Stimulated activated naive CD4-positive, alpha-beta T cell treated with Interleukin-2 at 50 U/mL for 16 hours (primary cell): ENCODE measurements at places on chromosomes 4 and X.
A peak's percentile ranks its signal among the peaks of the same experiment; 100 is the strongest.

- DNase-seq: no peak
Observed at GRCh38 chrX:84487365-84488353, 14.6 kb downstream of the HDX start.

DNA sequence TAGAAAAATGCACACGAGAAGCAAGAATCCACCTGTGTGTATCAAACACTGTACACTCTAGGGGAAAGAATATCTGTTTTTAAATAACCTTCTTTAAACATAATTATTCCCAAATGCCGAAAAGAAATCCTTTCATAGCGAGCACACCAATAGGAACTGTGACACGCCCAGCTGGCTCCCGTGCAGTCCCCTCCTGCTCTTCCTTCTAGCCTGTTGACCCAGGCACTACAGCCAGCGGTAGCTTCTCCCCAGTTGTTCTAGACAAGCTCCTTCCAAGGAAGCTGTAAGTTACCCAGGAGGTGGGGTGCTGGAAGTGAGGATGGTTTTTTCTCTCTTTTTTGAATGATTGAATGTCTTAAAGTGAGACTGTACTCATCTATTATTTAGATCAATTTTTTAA is 19.5 kb upstream of the NOCT start:
- no peak for DNase-seq

DNA sequence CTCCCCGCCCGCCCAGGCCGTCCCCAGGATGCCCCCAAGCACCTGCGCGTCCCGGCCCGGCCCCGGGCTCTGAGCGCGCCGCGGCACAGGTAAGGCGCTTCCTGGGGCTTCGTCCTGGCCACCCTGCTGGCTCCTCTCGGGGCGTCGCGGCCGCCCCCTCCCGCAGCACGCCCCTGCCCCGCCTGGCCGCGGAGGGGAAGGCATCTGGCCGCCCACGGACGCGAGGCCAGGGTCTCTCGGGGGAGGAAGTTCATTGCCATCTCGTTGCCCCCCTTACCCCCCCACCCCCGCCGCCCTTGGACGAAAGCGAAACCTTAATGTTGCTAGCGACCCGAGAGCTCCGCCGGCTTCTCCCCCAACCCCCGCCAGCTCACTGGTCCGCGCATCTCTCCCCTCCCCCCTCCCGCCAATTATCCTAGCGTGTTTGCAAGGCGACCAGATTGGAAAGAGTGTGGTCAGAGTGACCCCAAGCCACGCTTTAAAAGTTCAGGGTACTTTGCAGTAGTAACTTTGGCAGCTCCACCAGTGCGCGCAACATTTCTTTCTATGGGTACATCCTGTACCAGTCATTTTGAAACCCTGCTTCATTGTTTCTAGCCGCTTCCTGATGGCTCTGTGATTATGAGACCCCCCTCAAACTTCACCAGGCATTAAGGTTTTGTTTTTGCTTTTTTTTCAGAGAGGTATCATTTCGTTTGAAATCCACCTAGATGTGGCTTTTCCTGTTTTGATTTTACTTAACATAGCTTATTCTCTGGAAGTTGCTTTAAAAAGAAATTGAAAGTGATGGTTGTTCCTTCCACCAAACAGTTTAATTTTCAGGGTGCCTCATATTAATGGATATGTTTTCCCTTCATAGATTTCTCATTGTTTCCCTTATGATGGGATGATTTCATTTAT is 626 bp downstream of the TBC1D1 start:
- DNase-seq: peak; percentile 68

GRCh38 chr4:188423039-188423438 is 283.8 kb downstream of the TRIML1 start:
- DNase-seq: no peak

DNA sequence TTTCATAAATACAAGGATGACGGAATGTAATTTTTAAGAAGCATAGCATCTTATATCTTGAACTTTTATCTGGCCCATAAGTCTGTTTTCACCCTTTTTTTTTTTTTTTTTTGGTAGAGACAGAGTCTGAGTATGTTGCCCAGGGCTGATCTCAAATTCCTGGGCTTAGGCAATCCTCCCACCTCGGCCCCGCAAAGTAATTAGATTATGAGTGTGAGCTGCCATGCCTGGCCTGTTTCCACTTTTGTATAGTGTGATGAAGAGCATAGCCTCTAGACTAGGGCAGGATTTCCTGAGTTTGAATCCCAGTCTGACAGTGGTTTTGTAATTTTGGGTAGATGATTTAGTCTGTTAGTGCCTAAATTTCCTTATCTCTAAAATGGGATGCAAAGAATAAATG is 11.0 kb downstream of the STIM2 start:
- no peak for DNase-seq

- no peak for DNase-seq
Observed at GRCh38 chrX:19789782-19790181, 97.6 kb downstream of the SH3KBP1 start.

GRCh38 chrX:129540722-129541184 is 694 bp downstream of the OCRL start:
- DNase-seq: no peak

DNA sequence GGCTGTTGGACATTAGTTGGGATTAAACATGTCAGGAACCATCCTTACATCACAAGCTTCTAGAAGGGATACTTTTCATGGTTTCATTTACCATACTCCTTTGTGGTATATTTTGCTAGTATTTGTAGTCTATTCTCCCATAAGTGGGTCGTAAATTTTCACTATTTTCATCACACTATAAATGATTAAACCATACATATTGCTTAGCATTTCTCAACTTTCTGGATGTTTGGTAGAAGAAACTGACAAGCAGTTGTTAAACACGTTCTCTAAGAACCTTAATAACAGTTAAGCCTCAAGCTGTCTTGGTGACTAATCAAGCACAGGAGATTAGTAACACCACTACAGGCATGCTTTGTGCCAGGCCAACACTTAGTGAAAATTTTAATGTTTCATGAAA is 375.5 kb downstream of the NAF1 start:
- DNase-seq: no peak

DNA sequence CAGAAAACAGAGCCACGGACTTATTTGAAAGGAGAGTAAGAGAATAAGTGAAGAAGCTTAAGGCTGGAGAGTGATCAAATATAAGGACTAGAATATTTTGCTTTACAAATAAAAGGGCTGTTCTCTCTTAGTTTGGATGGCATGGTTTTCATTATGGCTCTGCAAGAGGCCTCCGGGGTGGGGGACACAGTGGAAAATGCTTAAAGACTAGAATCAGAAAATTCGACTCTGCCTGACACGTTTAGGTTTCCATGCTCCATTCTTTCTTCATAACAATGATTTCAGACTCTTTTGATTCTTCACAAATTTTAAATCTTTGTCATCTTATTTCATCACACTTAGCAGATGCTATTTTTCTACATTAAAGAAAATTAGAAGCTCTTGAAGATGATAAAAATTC is 632.4 kb upstream of the BOD1L1 start:
- no peak for DNase-seq

GRCh38 chrX:53091354-53091753 is 2.6 kb upstream of the KANTR start:
- DNase-seq: no peak

- no peak for DNase-seq
Observed at GRCh38 chr4:37917388-37917787, 26.5 kb downstream of the TBC1D1 start.

DNA sequence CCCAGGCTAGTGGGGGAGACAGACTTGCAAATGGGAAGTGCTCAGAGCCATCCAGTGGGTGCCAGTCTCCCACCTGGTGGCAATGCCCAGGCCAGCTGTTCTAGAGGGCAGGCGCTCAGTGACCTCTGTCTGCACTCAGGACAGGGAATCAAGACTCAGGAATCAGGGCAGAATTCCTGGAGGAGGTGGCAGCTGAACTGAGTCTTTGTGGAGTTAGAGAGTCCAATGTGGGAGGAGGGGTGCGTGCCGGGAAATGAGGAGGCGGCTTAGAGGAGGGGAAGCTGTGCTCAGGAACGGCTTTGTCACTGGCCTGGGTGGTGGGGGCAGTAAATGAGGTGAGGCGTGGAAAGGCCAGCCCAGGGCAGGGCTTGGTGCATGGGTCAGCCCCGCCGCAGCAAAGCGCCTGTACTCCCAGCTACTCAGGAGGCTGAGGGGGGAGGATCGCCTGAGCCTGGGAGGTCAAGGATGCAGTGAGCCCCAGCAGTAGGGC is 31.3 kb upstream of the SORCS2 start:
- DNase-seq: no peak

DNA sequence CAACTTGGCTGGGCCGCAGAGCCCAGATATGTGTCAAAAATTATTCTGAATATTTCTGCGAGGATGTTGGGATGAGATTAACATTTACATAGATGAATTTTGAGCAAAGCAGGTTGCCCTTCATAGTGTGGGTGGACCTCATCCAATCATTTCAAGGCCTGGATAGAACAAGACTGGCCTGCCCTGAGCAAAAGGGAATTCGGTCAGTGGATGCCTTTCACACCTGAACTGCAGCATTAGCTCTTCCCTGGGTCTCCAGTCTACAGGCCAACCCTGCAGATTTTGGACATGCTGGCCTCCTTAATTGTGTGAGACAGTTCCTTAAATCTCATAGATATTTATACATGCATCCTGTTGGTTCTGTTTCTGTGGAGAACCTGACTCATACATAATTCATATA is 32.4 kb upstream of the SLC10A4 start:
- DNase-seq: no peak

DNA sequence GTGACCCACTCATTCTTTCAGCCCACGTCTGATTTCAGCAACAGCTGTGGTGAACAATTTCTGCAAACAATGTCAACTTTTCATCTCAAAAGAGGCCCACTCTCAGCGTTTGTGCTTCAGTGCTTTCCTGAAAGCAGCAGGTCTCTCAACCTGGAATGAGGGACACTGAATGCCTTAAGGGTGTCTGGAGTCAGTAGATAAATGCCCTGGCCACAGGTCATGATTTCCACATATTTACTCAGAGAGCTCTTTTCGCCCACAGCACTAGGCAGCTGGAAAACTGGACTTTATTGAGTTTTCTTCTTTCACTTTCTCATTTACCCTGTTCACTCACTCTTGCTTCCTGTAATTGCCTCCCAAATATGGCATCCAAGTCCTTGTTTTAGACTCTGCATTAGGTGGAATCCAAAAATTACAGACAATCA is 52.8 kb downstream of the NPFFR2 start:
- no peak for DNase-seq

- DNase-seq: no peak
Observed at GRCh38 chr4:158020176-158020575, 152.6 kb downstream of the GASK1B start.

GRCh38 chr4:10622728-10623127 is 61.8 kb downstream of the CLNK start:
- DNase-seq: no peak

DNA sequence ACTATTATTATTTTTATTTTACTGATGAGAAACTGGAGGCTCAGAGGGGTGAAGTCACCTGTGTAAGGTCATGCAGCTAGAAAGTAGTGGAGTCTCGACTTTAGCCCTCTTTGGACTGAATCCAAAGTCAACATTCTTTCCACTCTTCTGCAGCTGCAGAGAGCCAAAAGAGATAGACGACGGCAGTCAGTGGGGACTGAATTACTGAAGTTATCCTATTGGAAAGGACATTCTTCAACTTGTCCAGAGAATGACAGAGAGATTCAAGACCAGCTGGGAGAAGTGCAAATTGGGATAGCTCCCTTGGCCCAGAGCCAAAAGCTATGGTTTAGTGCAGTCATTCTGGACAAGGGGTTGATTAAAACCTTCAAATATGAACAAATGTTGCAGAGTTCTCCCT is 42.5 kb downstream of the VGLL1 start:
- DNase-seq: no peak
